ENCODE measurements at places on chromosomes 4 and X.

- DNase-seq: no peak
Measured at GRCh38 chr4:94626942-94627341, 130.8 kb upstream of the BMPR1B start.

GRCh38 chrX:53883196-53883595 is 161.1 kb downstream of the PHF8 start:
- no peak for DNase-seq

DNA sequence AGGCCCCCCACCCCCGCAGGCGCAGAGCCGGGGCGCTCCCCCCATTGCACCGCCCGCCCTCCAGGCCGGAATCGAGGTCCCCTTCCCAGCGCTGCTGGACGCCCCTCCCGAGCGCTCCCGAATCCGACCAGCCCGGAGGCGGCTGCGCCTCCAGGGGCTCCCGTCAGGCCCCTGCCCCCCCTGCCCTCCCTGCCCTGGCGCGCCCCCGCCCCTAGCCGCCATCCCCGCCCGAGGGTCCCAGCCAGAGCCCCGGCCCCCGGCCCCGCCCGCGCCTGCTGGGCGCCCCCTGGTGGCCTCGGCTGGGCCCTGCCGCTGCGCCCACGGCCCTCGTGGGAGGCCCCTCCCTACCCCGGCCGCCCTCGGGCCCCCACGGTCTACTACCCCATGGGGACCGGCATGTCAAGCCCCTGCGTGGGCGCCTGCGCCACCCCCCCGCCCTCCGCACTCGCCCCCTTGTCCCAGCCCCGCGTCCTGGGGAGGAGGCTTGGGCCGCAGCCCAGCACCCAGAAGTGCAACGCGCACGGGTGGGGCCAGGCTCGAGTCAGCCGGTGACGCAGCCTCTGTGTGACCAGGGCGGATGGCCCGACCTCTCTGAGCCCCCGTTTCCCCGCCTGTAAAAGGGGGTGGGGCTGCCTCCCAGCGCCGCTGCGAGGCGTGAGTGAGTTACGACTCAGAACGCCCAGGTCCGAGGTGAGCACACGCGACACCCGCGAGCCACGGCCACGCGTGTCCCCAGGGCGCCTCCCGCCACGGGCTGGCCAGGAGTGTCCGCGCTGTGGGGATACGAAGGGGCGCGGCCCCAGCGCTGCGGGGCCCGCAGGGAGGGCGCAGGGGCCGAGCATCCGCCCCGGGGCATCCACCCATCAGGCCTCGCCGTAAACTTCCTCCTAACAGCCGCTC is 104.9 kb downstream of the FAM53A start:
- DNase-seq: peak; percentile 56

- no peak for DNase-seq
Measured at GRCh38 chr4:152114562-152114961, 353.8 kb upstream of the GATB start.

DNA sequence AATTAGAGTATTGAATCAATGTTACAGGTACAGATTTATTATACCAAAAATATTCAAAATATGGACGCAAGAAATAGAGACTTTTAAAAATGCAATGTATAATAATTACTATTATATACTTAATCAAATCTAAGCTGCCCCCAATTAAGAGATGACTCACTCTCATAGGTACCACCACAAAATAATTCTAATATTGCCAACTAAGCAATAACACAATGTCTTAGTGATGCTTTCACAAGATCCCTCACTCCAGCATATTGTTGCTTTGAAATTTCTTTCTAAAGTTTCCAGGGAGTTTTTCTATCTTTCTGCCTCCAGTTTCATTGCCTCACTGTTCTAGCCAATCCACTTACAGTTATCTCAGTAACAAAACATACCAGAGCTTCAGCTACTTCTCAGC is 270.0 kb upstream of the PABPC4L start:
- no peak for DNase-seq

Measured in HS-5 (cell line).